ENCODE measurements at places on chromosomes 6 and 20.

GRCh38 chr6:85675030-85675819 lies 32.5 kb upstream of the SYNCRIP start:
- no peak for DNase-seq

GRCh38 chr20:44326391-44327159 lies 10.3 kb upstream of the R3HDML start:
- peak; percentile 30 for DNase-seq

DNA sequence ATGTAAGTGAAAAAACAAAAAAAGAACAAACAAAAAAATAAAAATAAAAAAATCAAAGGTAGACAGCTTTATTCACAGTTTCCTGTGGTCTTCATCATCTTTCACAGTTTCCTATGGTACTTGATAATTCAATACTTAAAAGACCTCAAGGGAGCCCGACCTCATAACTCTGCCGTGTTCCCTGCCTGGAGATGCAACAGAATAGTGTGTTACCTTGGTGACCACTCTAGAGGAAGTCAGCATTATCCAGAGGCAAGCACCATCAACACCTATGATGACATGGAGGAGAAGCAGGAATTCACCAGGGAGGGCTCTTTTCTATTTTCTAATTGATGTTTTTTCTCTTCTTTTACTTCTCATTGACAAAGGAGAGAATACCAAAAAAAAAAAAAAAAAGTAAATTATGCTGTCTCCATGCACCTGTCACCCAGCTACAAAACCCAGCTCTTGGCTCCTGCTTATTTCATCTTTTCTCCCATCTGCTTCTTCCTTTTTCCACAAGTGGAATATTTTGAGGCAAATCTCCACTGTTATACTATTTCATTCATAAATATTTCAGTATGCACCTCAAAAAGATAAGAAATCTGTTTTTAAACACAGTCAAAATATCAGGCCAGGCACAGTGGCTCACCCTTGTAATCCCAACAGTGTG lies 95.8 kb upstream of the STXBP5 start:
- DNase-seq, result no peak

GRCh38 chr20:12315652-12316051 lies 398.0 kb downstream of the BTBD3 start:
- DNase-seq, result no peak

GRCh38 chr6:56400273-56400672 lies 152.9 kb upstream of the COL21A1 start:
- DNase-seq, result no peak

GRCh38 chr6:162825597-162825996 lies 97.8 kb downstream of the PACRG start:
- DNase-seq, result no peak

- DNase-seq, result no peak
These were observed 94.5 kb upstream of the RPS6KA2 start for GRCh38 chr6:166721576-166721975.

GRCh38 chr6:31055441-31055840 lies 45.2 kb downstream of the MUC22 start:
- DNase-seq, result no peak

- DNase-seq, result no peak
These were observed 223.3 kb downstream of the BMP7 start for GRCh38 chr20:57043091-57043490.

DNA sequence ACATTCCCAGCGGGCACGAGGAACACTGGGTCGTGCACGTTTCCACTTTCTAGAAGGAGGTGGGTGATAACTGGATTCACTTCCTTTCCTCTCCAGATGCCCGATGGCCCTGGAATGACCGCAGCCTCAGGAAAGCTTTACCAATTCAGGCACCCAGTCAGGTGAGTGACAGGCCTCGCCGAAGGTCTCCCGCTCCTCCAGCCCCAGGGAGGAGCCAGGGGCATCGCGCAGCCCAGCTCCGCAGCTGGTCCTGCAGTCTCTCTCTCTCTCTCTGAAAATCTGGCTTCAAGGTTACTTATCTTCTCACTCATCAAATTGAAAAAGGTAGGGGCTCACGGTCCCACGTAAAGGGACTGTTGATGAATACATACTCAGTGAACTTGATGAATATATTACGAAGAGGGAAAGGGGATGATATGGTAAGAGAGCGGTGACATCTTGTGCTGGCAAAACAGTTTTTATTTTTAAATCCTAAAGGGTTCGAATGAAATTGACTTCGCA lies 891 bp downstream of the RIPPLY2 start:
- DNase-seq, result no peak

DNA sequence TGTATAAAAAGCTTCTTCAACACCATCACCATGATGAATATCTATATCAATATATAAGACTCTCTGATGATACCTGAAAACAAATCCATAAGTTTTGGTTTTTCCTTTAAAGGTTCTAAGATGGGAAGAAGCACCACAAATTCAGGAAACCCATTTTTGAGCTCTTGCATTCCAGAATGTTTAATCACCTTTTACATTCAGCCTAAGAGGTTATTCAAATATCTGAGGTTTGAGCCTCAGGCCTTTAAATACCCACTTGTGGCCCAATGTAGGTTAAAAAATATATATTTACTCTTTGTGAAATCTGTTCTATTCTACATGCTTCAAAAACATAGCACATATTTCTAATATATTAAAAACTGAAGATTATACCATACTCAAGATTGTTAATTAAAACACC lies 17.6 kb downstream of the HDAC2 start:
- DNase-seq, result no peak

DNA sequence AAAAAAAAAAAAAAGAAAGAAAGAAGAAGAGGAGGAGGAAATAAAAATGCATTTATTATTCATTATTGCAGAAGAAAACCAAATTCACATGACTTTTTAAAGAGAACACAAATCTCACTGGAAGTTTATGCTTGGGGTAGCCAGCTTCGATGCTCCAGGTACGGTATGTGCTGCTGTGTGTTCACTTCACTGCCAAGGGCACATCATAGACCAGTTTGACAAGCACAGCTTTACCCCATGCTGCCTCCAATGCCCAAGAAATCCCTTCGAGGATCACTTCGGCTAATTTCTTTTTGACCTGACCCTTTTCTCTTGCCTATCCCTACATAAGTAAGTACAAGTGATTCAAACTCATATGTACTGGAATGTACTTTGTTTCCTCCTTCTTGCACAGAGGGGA lies 41.9 kb upstream of the RBM24 start:
- DNase-seq, result no peak

- DNase-seq, result no peak
These were observed 178.9 kb downstream of the DLL1 start for GRCh38 chr6:170111816-170112582.

DNA sequence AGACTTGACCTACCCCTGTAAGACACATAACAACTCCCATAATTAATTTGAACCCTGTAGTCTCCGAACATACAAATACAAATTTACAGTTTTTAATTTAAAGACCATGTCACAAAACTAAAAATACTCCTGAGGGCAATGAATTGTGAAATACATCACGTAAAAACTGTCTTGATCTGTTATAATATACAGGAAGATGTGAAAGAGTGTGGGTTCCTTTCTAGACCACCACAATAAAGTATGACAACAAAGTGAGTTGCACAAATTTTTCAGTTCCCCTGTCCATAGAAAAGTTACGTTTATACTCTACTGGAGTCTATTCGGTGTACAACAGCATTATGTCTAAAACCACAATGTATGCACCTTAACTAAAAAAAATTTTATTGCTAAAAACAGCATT lies 11.0 kb upstream of the BLOC1S5 start:
- DNase-seq, result no peak

GRCh38 chr6:158867381-158868121 lies 48.4 kb upstream of the EZR start:
- no peak for DNase-seq

- DNase-seq, result peak; percentile 55
These were observed 3.3 kb downstream of the SPEF1 start for GRCh38 chr20:3777716-3778629.

GRCh38 chr20:63639093-63639975 lies 12.4 kb upstream of the GMEB2 start:
- DNase-seq, result peak; percentile 64

Measured in stimulated activated CD4-positive, alpha-beta T cell treated with anti-CD3 and anti-CD28 coated beads, Interleukin-4, amount 100 ng/mL, for 1 hour (primary cell).